CD4-positive, CD25-positive, alpha-beta regulatory T cell (primary cell): ENCODE measurements at places on chromosomes 12 and 14. TPM values are rescaled to one million over a fixed set of nuclear protein-coding genes. Genes with fewer than 3 reads are reported as not detected.
A peak's percentile ranks its signal among the peaks of the same experiment; 100 is the strongest.

SMOC1 gene
- polyA plus RNA-seq, result not detected

OAS1 gene
- 95.4 TPM for polyA plus RNA-seq

ATF1 gene
- 56.1 TPM for polyA plus RNA-seq

NID2 gene
- polyA plus RNA-seq, result 0.49 TPM

BORCS5 gene
- 36.2 TPM for polyA plus RNA-seq

FGF23 gene
- polyA plus RNA-seq, result not detected

RXYLT1 gene
- polyA plus RNA-seq, result 14.4 TPM

CLEC4A gene
- polyA plus RNA-seq, result 0.53 TPM

CCDC177 gene
- not detected for polyA plus RNA-seq

RNF212B gene
- not detected for polyA plus RNA-seq

DNA sequence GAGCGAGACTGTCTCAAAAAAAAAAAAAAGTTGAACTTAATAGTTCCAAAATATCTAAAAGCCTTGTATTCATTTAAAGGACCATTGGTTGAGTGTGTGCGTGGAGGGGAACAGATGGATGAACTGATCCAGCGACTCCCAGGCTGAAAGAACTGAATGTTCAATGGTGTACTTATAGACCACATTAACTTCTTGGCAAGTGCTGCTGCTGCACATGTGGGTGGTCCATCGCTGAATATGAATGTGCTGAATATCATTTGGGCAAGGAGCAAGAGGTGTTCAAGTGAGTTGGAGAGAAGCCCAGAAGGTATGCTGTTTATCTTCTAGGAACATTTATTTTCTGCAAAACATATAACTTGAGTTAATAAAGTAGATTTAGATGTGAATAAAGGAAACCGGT lies 289.0 kb upstream of the RPL10L start:
- DNase-seq, result no peak

- no peak for DNase-seq
These were observed 34.2 kb downstream of the NCKAP5L start for GRCh38 chr12:49794021-49794420.

- no peak for DNase-seq
These were observed 393.5 kb downstream of the PCNX1 start for GRCh38 chr14:71300566-71301330.

DNA sequence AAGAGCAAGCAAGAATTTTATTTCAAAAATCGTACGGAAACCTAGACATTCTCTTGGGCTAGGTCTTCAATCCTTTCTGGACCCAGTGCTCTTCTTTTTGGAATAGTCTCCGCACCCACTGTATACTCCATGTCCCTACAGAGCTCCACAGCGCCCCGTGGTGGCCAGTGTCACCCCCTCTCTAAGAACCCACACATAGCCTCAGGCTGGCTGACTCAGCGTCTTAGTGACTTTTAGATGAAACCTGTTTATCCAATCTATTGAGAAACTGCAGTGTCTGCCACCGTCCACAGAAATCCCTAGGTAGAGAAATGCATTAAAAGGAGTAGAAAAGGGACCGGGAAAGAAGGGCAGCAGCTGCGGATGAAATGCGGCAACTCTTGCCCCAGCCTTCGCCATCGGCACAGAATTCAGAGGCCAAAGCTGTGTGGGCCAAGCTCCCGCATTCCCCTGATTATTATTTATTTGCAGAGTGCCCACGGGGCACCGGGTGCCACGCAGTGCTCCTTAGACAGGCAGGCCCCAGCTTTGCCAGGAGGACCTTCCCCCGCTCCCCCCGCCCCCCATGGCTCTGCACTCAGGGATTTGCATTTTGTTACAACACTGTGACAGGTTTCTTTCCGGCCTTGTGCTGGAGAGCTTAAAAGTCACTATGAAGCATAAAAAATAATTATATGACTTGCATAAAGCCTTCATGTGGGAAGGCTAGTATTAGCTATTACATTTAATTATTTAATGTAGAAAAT lies 170.1 kb upstream of the FKBP4 start:
- no peak for DNase-seq

GRCh38 chr12:13130981-13131380 lies 27.5 kb upstream of the GSG1 start:
- no peak for DNase-seq

GRCh38 chr12:100229036-100229635 lies 28.5 kb downstream of the ACTR6 start:
- peak; percentile 26 for DNase-seq

- DNase-seq, result no peak
These were observed 127.4 kb downstream of the CCER1 start for GRCh38 chr12:90827567-90827966.

GRCh38 chr14:91244501-91244901 lies at the start of gene GPR68:
GPR68 (minus strand) TSS chr14:91244704; CDS start chr14:91235050, 9,654 bp downstream.
- peak; percentile 38 for DNase-seq

DNA sequence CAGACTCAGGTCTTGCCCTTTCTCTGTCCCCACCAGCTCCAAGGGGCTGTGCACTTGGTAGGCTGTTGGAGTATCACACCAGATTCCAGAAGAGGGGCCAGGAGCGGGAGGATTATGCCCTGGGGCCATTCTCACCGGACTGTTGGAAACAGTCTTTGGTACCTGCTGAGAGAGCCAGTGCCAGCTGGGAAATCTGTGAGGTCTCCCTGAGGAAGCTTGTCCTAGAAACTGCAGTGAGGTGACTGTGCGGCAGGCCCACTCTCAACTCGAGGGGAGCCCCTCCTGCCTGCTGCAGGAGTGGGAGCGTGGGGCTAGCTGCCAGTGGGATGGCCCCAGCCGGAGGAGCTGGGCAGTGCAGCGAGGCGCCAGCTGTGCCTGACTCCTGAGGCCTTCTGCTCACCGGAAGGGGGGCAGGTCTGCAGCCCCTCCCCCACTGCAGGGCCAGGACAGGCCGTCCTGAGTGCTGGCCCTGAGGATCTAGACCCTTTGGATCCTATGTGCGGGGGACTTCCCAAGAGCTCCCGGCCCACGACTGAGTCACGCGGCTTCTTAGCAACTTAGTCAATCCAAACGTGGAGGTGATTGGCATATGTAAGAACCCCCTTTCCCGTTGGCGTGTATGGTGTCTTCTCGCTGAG lies 295.2 kb downstream of the CACNA1C start:
- DNase-seq, result no peak

DNA sequence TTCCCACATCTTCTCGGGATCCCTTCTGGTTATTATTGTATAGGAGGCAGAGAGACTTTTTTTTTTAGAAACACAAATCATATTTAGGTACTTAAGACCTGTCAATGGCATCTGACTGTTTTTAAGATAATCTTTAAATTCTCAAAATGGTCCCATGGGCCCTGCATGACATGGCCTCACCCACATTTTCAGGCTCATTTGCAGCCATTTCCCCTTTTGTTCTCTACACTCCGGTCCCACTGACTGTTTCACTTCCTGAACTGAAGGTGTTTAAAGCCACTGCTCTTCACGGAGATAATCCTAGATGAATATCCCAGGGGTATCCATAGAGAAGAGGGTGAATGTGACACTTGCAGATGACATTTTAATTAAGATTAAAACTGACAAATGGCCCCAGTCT lies 12.3 kb upstream of the C12orf71 start:
- no peak for DNase-seq

DNA sequence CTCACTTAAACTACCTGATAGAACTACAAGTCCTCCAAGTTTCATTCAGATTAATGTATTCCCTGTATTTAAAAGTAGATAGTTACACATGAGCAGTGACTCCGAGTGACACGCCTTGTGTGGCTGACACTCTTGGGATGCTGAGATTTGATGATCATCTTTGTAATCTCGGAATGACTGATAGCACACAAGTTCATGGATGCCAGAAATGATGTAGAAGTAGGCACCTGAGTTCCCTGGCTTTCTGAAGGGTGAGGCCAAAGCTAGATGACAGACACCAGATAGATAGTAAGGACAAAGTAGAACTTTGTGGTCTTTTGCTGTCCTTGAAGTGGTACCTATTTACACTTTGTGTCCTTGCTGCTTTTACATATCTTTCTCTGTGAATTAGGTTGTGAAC lies 491.2 kb downstream of the PCNX1 start:
- no peak for DNase-seq

DNA sequence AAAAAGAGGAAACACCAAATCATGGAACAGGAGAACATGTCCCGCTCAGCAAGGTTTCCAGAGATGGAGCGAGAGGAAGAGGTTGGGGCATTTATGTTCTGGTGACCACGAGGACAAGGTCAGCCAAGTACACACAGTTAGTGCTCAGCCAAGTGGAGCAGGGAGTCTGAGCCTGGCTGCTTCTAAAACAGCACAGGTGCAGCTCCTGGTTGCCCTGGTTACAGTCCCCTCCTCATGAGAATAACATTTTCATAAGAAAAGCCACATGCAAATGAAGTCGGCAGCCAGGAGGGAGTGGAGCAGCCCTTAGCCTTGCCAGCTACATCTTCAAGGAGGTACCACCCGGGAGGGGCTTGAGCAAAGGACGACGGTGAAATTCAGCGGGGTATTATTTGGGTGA lies 81.8 kb downstream of the NOS1 start:
- no peak for DNase-seq

GRCh38 chr12:111705672-111706071 lies 19.8 kb downstream of the ACAD10 start:
- no peak for DNase-seq

GRCh38 chr14:92939699-92940098 lies 16.7 kb downstream of the CHGA start:
- no peak for DNase-seq

GRCh38 chr14:61545726-61546455 lies 149.4 kb upstream of the HIF1A start:
- no peak for DNase-seq

GRCh38 chr14:33964599-33965317 lies 13.9 kb upstream of the EGLN3 start:
- no peak for DNase-seq

- no peak for DNase-seq
These were observed 6.7 kb upstream of the KRT75 start for GRCh38 chr12:52440821-52441319.

DNA sequence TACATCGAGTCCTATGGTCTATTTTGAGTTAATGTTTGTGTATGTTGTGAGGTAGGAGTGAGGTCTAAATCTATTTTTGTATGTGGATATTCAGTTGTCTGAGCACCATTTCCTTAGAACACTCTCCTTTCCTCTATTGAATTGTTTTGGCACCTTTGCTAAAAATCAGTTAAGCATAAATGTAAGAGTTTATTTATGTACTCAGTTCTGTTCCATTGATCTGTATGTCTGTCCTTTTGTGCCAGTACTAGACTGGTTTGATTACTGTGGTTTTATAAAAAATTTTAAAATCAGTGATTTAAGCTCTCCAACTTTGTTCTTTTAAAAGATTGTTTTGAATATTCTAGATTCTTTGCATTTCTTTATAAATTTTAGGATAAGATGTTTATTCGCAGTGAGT lies 70.1 kb upstream of the PCNX4 start:
- DNase-seq, result no peak

GRCh38 chr12:116620124-116620491 lies 60.9 kb downstream of the MAP1LC3B2 start:
- no peak for DNase-seq
